ENCODE measurements at places on chromosomes 5 and 9.

GRCh38 chr9:1460143-1460769 is 410.1 kb downstream of the DMRT2 start:
- peak; percentile 34 for DNase-seq

- no peak for DNase-seq
Observed at GRCh38 chr9:131011274-131012022, 2.5 kb downstream of the LAMC3 start.

- DNase-seq: no peak
Observed at GRCh38 chr5:121175986-121176385, 675.7 kb upstream of the FTMT start.

DNA sequence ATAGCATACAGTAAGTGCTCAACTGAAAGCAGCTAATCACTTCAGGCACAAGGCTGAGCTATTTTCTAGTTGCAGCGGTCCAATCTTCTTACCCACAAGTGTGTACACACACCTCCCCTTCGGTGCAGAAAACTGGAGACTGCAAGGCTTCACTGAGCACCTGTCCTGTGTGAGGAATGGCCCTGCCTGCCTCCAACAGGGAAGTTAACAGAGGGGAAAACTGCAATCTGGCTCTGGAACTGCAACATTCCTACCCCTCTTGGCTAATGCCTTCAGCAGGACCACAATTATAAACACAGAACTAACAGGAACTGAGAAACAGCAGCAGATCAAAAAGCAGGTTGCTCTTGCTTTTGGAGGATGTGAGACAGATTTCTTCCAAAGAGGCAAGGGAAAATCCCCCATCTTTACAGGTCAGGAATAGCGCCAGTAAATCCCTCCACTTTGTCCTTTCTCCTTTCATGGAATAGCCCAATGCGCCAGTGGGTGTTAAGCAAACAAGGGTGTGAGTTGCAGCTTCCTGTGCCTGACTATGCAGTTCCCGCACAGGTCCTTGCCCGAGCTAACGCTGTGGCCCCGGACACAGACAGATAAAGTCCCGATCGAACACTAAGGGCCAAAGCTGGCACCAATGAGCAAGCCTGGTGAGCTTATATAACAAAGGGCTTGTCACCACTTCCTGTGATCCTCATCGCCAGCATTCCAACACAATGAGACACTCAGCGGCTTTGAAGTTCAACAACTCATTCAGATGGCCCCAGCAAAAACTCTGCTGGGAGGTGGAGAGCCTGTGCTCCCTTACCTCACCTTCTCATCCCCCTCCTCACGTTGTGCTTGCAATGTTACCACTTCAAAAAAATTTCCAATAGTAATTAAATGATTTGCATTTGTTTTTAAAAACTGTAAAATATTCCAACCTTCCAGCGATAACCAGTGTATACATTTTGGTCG is 21.5 kb downstream of the SHB start:
- no peak for DNase-seq

DNA sequence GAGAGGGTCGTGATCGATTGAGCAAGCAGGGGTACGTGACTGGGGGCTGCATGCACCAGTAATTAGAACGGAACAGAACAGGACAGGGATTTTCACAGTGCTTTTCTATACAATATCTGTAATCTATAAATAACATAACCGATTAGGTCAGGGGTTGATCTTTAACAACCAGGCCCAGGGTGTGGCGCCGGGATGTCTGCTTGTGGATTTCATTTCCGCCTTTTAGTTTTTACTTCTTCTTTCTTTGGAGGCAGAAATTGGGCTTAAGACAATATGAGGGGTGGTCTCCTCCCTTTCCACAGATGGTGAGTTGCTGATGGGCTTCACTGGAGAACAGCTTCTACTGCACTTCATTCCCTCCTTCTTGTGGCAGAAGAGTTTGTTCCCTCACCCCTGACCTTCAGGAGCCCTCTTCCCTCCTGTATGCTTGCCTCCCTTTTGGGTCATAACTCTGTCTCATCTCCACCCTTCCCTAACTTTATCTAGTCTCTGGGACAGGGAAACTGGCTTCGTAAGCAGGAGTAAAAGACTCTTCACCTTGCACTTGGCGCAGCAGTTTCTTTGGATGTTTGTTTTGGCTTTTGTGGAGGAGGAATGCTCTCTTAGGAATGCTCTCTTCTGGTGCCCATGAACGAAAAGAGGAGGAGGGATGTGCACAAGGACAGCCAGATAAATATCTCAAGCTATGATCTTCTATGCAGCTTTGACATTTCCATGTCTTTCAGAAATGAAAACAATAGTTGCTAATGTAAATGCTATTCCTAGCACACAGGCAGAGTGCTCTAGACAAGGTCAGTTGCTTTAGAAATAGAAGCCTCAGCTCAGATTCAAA is 139.8 kb upstream of the RPS23 start:
- no peak for DNase-seq

DNA sequence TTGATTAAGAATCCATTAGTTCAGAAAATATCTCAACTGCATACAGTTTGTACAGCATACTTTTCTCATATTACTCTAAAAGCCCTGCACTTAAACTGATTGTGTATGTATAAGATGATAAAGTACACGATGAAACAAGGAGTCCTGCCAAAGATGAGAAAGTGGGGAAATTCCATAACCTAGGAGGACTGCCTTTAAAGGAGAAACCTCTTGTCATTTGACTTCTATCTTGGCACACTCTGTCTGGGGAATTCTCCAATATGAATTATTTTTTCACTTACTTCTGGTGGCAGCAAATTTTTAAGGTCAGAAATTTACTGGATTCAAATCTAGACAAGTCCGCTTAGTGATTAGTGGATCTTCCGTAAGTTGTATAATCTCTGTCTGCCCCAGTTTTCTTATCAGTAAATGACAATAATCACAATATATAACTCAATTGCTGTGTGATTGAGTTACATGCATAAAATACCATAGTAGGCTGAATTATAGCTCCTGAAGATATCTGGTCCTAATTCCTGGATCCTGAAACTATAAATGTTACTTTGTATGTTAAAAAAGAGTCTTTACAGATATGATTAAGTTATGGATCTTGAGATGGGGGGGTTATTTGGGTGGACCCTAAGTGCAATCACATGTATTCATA is 17.0 kb upstream of the ISOC1 start:
- DNase-seq: no peak

DNA sequence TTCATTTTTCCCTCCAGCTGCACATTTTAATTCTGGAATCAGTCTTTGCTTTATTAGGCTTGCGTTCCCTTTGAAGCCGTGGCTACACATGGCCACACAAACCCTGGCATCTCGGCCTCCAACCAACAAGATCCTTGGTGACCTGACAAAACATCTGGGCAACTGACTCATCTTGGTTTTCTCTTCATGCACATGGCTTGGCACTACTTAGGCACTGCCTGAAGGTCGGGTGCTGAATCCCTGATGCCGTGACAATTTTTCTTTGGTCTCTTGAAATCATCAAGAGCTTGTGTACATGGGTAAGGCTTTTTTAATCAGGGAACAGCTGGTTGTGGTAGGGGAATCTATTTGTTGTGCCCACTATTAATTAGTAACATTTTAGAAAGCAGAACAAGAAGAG is 16.0 kb upstream of the PAPPA start:
- DNase-seq: no peak

- no peak for DNase-seq
Observed at GRCh38 chr9:73459817-73460216, 308.2 kb downstream of the ANXA1 start.

DNA sequence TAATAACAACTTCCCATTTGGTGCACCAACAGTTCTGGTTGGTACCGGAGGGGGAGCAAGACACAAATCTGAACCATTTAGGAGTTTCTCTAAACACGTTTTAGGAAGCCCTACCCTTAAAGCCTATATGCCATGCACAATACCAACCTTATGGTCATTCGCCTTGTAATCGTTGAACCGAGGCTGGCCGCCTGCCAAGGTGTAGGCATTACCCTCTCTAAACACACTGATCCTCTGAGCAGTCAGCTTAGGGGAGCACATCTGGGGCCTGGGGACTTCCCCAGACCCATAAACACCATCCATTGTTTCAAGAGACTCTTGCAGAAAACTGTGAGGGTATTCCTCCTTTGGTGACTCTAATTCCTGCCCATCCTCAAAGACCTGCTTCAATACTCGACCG is 328 bp downstream of the GRXCR2 start:
- DNase-seq: no peak

DNA sequence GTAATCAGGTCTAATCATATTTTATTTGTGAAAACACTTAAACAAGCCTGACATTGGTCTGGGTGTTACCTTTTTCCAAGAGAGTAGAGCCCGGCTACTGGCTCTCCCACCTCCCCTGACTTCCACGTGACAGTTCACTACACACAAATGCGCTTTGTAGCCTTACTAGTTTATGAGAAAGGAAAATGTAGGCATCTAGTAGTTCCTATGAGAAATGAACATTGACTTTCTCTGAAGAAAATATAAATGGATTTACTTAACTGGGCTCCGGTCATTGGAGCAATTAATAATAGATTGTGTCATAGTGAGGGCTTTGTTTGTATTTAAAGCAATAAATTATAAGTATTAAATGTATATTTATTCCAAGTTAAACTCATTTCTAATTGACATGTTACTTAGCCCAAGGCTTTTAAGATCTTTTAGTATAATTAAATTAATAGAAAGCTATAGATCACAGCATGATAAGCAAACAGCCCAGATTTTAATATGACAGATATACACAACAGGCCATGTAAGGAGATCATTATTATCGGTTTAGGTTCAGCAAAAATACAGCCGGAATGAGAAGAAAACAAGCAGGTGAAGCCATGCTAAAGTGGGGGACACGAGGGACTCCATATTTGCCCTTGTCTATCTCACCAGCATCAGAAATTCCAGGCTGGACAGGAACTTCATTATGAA is 756.5 kb upstream of the ADAMTS16 start:
- no peak for DNase-seq

DNA sequence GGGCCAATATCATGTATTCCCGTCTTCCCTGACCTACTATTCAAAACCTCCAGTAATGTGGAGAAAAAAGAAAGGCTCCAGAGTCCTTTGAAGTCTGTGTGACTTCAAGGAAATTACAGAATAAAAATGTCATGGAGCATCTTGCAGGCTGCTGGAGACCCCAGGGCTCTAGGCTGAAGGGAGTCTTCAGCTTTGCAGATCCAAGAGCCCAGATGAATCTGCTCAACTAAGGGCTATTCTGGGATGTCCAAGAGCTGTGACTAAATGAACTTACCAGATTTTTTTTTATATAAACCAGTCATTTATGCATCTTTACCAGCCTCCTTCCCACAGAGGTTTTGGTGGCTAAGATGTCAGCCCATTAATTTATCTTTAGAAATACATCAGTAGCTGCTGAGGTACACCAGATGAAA is 167.3 kb downstream of the MUSK start:
- DNase-seq: no peak

DNA sequence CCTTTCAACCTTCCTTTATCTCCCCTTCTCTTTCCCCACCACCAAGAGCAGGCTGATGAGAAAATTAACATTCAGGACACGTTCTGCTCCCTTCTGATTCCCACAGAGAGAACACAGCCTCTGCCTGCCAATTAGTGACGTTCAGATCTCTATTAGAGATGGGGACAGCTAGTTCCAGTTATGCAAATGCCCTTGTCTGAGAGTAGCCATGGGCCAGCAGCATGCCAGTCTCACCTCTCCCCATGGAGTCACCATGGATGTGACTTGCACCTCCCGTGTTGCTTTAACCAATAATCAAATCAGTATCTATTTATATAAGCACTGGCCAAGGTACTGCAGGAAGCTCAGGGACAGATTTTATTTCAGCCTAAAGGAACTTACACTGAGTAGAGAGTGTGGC is 61.3 kb downstream of the KCNIP1 start:
- no peak for DNase-seq

- no peak for DNase-seq
Observed at GRCh38 chr9:120261419-120261818, 318.5 kb downstream of the CDK5RAP2 start.

GRCh38 chr9:35605351-35606137 is 482 bp downstream of the TESK1 start:
- DNase-seq: no peak

GRCh38 chr5:54658010-54658409 is 140.5 kb downstream of the SNX18 start:
- no peak for DNase-seq

- no peak for DNase-seq
Observed at GRCh38 chr9:18397076-18397475, 76.9 kb upstream of the ADAMTSL1 start.

- DNase-seq: no peak
Observed at GRCh38 chr5:127515693-127516440, 1.6 kb upstream of the PRRC1 start.

DNA sequence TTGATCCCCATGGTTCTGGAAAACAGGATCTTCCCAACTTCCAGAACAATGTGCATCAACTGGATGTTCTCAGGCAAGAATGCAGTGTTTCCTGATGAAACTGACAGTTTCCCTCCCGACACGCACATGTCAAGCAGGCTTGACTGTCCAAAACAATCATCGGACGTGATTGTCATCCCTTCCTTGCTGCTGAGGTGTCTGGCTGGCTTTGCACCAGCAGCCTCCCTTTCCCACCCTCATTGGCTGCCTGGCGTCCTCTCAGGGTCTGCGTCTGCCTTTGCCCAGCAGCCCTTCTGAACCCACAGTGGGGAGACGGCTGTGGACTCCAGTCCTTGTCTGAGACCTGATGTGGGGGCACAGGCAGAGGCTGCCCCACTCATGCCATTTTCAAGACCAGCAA is 110.8 kb downstream of the MARCHF3 start:
- no peak for DNase-seq

DNA sequence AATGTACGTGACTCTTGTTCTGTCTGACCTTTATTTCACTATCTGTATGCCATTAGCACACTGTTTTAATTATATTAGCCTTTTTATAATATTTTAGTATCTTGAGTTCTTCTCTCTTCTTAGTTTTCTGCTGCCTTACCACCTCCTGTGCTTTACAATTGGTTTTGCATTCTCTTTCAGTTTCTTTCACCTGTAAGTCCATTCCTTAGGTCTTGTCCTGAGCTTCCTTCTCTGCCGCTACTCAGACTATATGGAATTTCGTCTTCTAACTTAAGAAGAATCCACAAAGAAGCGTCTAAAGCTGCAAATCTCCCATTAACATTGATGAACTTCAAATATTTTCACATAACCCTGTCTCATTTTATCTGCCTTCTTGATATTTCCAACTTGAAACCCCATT is 642.9 kb downstream of the MAT2B start:
- DNase-seq: no peak

DNA sequence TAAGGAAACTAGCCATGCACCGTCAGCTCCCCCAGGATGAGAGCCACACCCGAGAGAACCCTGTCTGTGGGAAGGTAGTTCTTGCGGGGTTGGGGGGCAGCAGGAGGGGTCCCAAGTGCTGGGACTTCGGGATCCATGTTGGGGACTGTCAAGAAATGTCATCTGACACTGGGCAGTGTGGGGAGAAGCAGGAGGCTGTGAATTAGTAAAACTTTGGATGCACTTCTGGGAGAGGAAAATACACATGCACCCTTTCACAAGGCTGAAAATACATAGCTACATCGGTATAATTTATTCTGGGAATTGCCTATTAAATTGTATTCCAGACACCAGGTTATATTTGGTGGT is 109.6 kb upstream of the RPS23 start:
- DNase-seq: no peak
